ENCODE measurements at places on chromosomes 3 and 15.

DNA sequence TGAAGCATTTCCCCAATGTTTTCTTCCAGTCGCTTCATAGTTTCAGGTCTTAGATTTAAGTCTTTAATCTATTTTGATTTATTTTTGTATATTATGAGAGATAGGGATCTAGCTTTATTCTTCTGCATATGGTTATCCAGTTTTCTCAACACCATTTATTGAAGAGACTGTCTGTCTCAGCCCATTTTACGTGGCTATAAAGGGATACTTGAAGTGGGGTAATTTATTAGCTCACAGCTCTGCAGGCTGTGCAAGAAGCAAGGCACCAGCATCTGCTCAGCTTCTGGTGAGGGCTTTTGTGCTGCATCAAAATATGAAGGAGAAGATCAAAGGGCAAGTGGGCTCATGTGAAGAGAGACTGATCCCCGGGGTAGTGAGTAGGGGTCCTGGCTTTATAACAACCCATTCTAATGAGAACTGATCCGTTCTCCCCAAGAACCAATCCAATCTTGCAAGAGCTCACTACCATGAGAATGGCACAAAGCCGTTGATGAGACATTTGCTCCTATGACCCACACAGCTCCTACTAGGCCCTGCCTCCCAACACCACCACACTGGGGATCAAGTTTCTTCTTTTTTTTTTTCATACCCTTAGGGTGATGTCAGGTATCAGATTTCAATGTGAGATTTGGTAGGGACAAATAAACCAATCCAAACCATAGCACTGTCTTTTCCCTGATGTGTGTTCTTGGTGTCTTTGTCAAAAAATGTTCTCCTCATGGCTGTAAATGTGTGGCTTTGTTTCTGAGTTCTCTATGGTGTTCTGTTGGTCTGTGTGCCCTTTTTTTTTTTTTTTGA is 63.2 kb downstream of the IQGAP1 start:
- DNase-seq = no peak

DNA sequence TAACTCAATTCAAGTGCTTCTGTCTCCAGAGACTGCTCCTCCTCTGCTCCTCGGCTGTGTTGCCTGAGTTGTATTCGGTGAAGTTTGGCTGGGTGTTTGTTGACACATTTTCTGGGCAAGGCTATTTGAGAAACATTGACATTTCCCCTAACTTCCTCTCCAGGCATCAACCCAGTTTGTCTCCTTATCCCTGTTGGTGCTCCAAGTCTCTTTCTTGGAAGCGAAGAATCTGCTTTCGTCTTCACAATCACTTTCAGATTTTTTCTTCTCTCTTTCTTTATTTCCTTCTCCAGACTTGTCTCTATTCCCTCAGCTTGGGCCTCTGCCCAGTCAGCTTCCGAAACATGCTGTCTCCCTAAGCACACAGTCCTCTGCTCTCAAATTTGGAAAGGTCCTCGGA is 84.7 kb downstream of the ETV5 start:
- DNase-seq = peak; percentile 58

DNA sequence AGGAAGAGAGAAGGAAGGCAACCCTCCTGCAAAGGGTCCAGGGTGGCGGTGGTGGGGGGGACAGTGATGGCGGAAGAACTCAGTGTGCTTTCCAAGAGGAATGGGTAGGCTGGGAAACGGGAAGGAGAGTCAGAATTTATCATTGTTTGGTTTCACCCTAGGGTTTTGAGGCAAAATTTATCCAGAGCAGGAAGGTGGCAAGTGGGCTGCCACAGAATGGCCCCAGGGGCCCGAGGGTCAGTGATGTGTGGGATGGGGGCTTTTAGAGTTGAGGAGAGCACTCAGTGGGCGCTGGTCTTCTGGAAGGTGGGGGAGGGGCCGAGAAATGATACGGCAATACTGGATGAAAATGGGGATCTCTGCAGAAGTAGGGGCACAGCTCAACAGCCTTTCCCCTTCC is 581 bp downstream of the FAM131A start:
- DNase-seq = peak; percentile 24

DNA sequence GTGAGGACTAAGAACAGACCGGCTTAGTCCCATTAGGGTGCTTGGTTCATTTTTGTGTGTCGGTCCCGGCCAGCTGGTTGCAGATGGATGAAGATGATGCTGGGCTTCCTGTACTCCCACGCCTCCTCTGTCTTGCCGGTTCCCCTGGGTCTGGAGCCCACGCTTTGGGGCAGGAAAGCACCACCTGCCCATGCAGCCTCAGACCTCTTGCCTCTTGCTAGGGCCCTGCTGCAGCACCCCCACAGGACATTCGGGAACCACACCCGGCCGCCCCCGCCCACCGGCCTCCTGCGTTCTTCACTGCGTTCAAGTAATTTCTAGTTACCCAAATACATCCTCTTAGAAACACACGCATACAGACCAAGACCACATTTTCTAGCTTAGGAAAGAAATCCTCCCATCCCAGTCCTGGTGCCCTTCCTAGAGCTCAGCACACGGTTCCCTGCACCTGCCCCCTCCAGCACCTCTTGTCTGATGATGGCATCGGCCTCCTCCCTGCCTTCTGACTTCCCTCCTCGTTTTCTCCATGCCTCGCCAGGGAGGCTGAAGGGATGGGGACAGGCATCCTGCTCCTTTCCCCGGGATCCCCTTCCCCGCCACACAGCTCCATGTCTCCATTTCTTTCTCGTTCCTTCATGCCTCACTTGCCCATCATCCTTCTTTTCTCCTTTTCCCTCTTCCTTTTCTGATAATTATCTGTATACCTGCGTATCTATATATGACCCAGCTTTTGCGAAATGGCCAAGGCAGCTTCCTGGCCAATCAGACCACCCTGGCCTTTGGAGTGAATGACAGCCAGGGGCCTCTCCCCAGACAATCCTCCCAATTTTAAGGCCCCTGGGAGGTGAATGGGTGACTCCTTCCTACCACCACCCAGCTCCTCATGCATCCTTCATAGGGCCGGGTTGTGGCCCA is 30.9 kb downstream of the FAM3D start:
- no peak for DNase-seq

DNA sequence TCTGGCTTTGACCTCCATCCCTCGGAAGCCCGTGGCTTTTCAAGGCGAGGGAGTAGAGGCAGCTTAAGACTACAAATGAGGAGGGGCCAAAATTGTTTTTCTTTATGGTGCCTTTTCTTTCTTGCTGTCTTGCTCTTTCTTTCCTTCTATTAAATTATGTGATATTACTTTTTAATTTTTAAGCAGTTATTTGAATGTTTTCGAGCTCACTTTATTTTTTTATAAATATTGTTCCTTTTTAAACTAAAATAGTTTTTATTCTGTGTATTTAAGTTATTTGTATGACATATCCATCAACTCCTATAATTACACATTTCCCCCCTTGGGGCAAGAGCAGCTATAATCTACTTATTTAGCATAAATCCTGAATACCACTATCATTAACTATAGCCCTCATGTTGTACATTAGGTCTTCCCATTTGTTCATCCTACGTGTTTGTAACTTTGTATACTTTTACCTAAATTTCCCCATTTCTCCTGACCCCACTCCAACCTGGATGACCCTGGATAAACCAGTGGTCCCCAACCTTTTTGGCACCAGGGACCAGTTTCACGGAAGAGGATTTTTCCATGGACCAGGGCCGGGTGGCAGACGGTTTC is 622 bp upstream of the PLSCR1 start:
- no peak for DNase-seq
